HCEC 1CT (cell line): ENCODE measurements at places on chromosomes 4 and X.

DNA sequence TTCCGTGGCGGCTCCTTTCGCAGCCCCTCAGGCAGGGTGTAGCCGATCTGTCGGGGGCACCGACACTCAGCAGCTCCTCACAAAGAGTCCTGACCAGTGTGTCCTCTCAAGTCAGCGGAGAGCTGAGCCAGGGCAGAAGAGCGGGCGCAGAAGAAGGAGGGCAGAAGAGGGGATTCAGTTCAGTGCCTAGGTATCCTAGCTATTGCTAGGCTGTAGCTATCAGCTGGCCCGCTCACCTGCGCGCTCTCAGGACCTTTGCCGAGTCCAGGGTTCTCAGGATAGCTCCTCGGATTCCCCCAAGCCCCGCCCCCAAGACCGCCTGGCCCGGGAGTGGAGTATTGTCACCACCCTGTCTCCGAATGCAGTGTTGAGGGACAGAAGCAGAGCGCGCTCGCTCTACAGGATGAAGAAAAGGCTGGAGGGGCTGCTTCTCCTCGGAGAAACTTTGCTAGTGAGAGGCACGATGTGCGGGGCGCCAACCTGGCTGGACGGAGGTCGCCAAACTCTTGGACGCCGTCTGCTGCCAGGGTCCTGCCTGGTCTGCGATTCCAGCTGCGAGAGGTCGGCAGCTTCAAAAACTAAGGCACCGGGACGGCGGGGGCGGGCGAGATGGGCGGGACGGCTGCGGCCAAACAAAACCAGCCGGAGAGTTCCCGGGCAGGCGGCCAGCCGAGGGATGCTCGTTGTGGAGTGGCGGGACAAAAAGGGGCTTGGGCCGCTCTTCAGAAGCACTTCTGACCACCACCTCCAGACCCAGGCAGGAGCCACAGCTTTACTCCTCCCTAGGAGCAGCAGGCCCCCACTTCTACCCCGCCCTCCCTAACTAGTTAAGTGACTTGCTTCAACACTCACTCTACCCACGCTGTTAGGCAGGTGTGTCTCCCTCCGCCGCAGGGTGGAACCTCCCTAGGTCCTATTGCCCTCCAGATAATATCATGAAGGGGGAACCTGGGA is at the start of gene XKRX:
Gene XKRX, minus strand, starts transcription at position 258 of the 954 bp plus-strand sequence. CDS start 613 bp downstream, outside the sequence.
- no peak for DNase-seq

- DNase-seq: no peak
Observed at GRCh38 chr4:159764343-159764952, 661.6 kb downstream of the RAPGEF2 start.

GRCh38 chr4:61583696-61584095 is 383.6 kb downstream of the ADGRL3 start:
- DNase-seq: no peak

GRCh38 chr4:48195374-48195773 is 61.3 kb upstream of the TXK start:
- DNase-seq: peak; percentile 45

DNA sequence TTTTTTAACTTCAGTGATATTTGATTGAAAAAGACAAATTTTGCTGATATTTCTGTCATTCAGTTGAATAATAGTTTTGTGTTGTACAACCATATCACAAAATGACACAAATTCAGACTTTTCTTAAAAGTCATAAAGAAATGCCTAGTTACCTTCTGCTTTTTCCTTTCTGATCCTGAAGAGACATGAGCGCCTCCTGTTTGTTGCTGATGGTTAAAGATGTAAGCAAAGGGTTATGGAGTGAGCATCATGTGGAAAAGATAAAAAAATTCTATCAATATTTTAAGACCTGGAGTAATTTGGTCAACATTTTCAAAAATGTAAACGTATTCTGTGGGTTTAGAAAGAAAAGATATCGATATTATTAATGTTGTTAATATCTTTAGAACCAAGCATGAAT is 669.9 kb upstream of the NR3C2 start:
- no peak for DNase-seq

DNA sequence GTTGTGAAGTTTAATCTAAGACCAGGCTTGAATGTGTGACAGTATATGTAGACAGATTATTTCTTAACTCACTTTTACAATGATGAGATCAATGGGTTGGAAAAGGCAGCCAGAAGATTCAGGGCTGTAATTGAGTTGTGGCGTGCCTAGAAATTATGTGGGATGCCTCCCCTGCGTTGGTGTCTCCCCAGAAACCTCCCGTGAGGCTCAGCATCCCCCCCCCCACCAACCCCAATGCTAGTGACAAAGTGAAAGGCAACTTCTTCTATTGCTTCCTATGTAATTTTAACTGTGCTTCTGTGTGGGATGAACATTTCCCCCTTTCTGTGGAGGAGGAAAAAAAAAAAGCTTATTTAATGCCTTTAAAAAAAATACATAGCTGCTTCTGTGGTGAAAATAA is 297.9 kb downstream of the ARHGAP10 start:
- DNase-seq: no peak

GRCh38 chrX:69182818-69183380 is 17.6 kb upstream of the PJA1 start:
- no peak for DNase-seq

- no peak for DNase-seq
Observed at GRCh38 chrX:129007631-129008030, 515.7 kb downstream of the SMARCA1 start.

DNA sequence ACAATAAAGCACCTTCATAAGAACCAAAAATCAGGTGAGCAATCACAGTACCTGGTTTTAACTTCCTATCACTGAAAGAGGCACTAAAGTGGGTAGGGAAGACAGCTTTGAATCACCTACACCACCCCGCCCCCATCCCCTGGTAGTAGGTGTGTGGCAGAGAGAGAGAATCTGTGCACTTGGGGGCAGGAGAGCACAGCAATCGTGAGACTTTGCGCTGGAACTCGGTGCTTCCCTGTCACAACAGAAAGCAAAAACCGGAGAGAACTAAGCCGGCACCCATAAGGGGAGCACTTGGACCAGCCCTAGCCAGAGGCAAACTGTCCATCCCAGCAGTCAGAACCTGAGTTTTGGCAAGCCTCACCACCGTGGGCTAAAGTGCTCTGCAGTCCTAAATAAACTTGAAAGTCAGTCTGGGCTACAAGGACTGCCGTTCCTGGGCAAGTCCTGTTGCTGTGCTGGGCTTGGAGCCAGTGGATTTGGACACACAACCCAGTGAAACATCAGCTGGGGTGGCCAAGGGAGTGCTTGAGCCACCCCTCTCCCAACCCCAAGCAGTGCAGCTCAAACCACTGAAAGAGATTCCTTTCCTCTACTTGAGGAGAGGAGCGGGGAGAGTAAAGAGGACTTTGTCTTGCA is 32.1 kb downstream of the NDUFB11 start:
- no peak for DNase-seq

GRCh38 chr4:858831-859451 is 33.0 kb upstream of the CPLX1 start:
- DNase-seq: no peak

DNA sequence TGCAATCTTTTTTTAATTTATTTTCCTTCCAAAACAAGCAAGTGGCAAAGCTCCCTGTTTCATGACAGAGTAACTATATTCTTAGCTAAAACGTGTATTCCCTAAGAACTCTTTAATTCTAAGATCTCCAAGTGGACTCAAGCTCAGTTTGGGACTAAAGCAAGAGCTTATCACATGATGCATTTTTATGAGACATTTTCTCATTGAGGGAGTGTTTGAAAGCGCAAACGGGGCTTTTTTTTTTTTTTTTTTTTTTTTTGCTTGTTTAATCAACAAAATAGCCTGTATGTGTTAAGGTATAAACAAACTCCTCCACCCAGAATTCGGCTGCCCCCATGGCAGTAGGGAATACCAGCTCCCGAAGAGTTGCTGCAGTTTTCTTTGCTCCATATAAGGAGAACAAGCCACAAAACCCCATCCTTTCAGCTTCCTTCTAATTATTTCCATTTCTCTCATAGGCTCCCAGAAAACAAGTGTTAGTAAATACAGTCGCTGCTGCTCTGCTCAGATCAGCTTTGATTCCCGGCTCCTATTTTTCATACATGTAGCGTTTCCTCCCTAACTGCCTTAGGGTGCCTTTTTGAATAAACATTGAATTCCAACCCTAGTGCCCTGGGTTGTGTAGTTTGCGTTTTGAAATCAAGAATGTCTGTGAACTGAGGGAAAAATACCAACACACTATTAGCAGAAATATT is 669 bp upstream of the PPARGC1A start:
- peak; percentile 8 for DNase-seq

- no peak for DNase-seq
Observed at GRCh38 chrX:152600853-152601633, 36.7 kb upstream of the GABRQ start.

- peak; percentile 8 for DNase-seq
Observed at GRCh38 chr4:75633846-75634245, 3.5 kb upstream of the CDKL2 start.

GRCh38 chrX:122203399-122203798 is 980.7 kb upstream of the GRIA3 start:
- no peak for DNase-seq

- DNase-seq: no peak
Observed at GRCh38 chr4:63894161-63894560, 515.1 kb downstream of the TECRL start.

GRCh38 chrX:131792789-131793462 is 230.2 kb upstream of the STK26 start:
- peak; percentile 23 for DNase-seq

DNA sequence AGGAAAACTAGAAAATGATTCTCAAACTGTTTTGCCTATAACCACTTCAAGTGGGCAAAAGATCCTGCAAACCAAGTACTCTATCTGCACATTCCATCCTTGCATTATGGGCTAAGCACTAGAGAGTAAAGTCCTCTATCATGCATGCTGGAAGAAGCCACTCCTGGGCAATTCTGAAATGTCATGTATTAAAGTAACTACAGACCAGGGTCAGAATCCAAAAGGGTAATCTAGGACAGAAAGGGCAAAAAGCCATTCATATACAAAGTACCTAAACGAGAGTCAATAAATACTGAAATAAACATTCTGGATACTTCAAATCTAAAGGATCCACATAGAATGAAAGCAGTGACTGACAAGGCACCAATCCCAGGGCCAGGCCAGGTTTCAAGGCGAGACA is 1.0 kb downstream of the SNX12 start:
- DNase-seq: no peak

DNA sequence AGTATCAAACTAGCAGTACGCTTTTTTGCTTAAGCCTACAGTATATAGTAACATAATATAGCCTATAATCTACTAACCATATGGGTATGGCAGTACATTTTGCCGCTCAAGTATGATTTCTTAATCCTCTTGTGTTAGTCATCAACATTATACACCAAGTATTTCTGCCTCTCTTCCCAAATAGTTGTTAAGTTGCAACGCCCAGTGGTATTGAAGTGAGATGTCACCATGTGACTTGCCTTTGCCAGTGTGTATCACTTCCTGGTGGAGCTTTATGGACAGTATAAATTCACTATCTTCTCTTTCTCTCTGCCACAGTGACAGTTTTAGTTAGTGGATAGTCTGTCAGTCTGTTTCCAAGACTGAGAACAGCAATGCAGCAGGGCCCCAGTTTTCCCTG is 535.5 kb downstream of the PDHA2 start:
- no peak for DNase-seq

GRCh38 chrX:24870143-24870542 is 145.6 kb downstream of the ARX start:
- peak; percentile 40 for DNase-seq

- DNase-seq: no peak
Observed at GRCh38 chrX:121283921-121284320, 236.5 kb downstream of the GLUD2 start.

DNA sequence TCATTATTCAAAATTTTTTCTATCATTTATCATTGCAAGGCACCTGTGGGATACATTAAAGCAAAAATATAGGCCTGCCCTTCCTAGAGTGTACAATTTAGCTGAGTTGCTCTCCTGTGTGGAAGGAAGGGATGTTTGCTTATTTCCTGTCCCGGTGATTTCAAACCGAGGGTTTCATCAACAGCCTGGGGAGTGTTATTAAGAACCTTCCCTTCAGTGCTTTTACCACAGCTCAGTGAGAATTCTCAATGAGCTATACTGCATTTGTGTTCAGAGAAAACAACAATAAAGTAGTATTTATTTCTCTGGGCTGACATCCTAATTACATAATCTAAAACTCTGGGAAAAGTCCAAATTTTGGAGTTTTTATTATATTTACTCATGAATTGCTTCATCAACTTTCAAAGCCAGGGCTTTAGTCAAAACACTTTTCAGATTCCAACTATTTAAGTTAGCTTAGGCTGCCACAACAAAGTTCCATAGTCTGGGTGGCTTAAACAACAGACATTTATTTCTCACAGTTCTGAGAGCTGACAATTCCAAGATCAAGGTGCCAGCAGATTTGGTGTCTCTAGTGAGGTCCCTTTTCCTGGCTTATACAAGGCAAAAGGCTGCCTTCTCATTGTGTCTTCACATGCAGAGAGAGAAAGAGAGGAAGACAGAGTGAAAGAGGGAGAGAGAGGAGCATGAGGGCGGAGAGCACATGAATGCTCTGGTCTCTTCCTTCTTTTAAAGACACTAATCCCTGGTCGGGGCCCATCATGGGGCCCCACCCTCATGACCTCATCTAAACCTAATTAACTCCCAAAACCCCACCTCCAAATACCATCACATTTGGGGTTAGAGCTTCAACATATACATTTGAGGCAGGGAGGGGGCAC is 62.6 kb downstream of the MMRN1 start:
- no peak for DNase-seq

- peak; percentile 89 for DNase-seq
Observed at GRCh38 chr4:56786955-56787354, 34.5 kb downstream of the SPINK2 start.

DNA sequence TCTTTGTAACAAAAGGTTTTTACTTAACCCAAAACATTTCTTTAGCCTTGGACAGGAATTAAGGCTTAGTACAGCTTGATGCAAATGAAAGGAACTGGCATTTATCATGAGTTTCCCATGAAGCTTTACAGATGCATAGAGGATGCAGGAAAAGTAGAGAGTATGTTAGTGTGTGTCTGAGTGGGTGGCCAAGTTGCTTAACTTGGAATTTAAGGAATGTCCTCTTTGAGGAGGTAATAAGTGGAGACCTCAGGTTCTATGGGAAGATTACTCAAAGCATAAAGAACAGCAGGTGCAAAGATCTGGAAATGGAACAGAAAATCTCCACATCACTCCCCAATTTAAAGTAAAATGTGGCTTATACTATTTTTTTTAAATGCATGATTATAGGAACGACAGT is 457.9 kb downstream of the KCNIP4 start:
- DNase-seq: no peak

- DNase-seq: no peak
Observed at GRCh38 chr4:163582703-163583102, 88.2 kb downstream of the TMA16 start.

- no peak for DNase-seq
Observed at GRCh38 chr4:81605271-81605670, 133.6 kb upstream of the RASGEF1B start.

- peak; percentile 38 for DNase-seq
Observed at GRCh38 chrX:102712981-102713625, 855 bp downstream of the GPRASP2 start.

DNA sequence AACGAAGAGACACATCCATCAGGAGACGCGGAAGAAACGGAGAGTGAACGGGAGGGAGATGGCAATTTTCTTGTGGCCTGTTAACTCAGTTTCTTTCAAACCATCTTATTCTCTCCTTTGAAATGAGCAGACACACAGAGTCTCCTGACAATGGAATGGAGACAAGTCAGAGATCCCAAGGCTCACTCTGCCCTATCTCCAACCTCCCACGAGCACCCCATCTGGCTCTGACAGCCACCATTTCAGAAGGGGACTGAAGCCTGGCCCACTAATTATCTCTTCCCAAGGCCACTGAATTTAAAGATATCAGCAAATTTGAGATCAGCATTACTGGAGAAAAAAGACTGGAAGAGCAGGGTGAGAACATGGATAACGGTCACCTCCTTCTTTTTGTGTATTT is 215.6 kb downstream of the DHX15 start:
- DNase-seq: no peak

- DNase-seq: no peak
Observed at GRCh38 chr4:19944806-19945205, 306.9 kb upstream of the SLIT2 start.
